ENCODE measurements at places on chromosomes 6 and 20. TPM values are rescaled to one million over a fixed set of nuclear protein-coding genes. Genes with fewer than 3 reads are reported as not detected.
A peak's percentile ranks its signal among the peaks of the same experiment; 100 is the strongest.

- H3K27me3 ChIP-seq, result peaks cover 19% of the 10 kb centered on the region
- H3K4me3 ChIP-seq, result no peak within 1 kb of the TSS
- H3K4me1 ChIP-seq, result peaks cover 16% of the 10 kb centered on the region
- DNase-seq, result peak; percentile 14
These were observed at the start of gene EBF4 for GRCh38 chr20:2692036-2692885. Gene EBF4 (plus strand): TSS chr20:2692780. CDS start chr20:2693646, 866 bp downstream.

GRCh38 chr6:26556263-26557070 lies 18.3 kb downstream of the HMGN4 start:
- H3K27ac ChIP-seq, result no peak overlapping the region
- H3K4me1 ChIP-seq, result peaks cover 18% of the 10 kb centered on the region
- peak; percentile 41 for DNase-seq
- no peaks in the 10 kb centered on the region for H3K36me3 ChIP-seq
- H3K4me3 ChIP-seq, result no peak overlapping the region

DNA sequence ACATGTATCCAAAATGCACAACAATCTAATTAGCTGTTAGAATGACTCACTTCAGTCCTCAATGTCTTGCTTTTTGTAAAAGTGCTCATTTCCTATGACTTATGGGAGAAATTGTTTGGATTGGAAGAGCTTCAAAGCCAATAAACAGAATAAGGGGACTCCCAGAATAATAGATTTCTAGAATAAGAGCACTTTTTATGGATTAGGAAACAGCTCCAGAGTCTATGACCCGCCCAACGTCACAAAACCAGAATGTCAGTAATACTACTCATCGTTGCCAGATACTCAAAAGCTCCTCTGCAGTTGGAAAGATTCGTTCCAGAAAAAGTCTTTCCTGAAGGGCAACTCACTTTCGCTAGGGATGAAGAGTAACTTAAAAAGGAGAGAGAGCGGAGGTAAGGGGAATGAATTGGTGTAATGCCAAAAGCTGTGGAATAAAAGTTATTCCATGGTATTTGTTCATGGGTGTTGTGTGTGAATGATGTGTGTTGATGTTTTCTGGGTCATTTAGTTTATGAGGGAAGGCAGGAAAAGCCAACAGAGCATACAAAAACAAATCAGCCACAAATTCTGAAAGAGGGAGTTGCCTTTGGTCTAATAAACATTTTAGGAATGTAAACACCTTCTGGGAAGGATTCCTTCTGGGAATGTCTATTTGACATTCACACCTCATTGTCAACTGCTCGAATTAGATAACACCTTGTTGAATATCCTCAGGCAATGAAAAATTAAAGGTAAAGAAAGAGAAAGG lies 64.6 kb downstream of the SYNE1 start:
- no peak overlapping the region for H3K27ac ChIP-seq
- H3K36me3 ChIP-seq, result no peaks in the 10 kb centered on the region
- H3K4me3 ChIP-seq, result no peak overlapping the region
- DNase-seq, result no peak

GRCh38 chr20:35604449-35604747 lies 11.2 kb upstream of the SPAG4 start:
- no peak for DNase-seq
- H3K4me1 ChIP-seq, result peaks cover 17% of the 10 kb centered on the region
- no peak overlapping the region for H3K4me3 ChIP-seq
- no peaks in the 10 kb centered on the region for H3K27me3 ChIP-seq
- no peak overlapping the region for H3K27ac ChIP-seq
- H3K36me3 ChIP-seq, result no peaks in the 10 kb centered on the region

DNA sequence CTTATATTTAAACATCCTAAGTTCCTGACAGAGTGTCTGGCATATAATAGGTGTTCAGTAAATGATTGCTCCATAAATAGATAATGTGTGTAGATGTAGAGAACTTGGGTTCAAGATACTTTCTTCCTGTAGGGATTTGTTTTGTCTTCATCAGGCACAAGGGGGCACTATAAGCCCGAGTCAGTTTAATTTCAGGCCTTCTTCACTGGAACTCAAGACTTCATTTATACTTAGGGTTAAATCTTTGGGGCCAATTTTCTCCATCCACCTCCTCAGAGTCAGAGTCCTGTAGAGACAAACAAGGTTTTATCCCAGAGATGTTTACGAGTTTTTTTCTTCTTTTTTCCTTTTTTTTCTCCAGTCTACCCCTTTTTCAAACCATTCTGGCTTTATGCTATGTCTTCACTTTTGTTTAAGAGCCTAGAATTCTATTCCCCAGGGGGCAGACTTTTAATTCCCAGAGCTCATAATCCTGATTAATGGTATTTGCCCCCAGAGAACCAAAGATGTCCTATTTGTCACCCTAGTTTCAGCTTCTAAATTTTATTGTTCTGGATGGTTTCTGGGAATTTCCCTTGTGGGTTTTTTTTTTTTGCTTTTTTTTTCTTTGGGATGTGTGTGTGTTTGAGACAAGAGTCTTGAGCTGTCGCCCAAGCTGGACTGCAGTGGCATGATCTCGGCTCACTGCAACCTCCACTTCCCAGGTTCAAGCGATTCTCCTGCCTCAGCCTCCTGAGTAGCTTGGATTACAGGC lies 88.4 kb downstream of the HFE start:
- H3K4me1 ChIP-seq, result peaks cover 37% of the 10 kb centered on the region
- no peaks in the 10 kb centered on the region for H3K36me3 ChIP-seq
- DNase-seq, result peak; percentile 73
- no peak overlapping the region for H3K27ac ChIP-seq

DNA sequence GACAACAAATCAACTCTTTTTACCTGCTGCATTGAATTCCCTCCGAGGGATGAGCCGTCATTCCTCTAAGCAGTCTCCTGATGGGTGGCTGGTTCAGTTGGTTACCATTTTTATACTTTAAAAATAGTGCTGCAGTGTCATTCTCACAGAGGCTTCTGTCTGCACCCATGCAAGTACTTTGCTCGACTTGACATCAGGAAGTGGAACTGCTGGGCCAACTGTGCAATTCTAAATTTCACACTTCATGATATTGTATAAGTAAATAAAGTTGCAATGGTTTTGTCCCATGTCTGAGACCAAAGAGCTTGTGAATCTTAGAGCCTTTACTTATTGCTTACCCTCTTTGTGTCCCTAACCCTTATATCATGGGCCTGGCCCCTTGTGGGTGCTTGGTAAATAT lies 2.5 kb downstream of the BTN3A1 start:
- peak overlapping the region; percentile 29 for H3K27ac ChIP-seq
- H3K36me3 ChIP-seq, result peaks cover 41% of the 10 kb centered on the region
- DNase-seq, result no peak

- H3K36me3 ChIP-seq, result no peaks in the 10 kb centered on the region
- H3K4me1 ChIP-seq, result no peaks in the 10 kb centered on the region
- no peak overlapping the region for H3K4me3 ChIP-seq
These were observed 128.8 kb downstream of the PHF3 start for GRCh38 chr6:63764318-63764916.

GRCh38 chr20:12211361-12211760 lies 293.7 kb downstream of the BTBD3 start:
- no peaks in the 10 kb centered on the region for H3K27me3 ChIP-seq
- H3K27ac ChIP-seq, result no peak overlapping the region
- no peak for DNase-seq
- H3K4me3 ChIP-seq, result no peak overlapping the region

DNA sequence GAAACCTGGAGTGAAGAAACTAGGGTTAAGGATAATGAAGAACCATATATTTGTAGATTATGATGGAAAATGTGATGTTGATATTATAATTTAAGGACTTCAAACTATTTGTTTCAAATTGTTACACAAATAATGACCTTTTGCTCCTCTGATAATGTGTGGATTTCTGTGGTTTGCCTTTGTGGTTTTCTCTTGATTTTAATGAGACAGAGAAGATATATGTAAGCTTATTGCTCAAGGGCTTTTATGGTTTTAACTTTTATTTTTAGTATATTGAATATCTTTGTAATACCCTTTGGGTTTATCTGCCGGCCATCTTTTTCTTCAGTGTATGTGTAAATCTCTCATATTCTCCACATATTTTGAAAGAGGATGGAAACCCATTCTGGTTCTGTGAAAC lies 362.3 kb downstream of the RIMS1 start:
- no peaks in the 10 kb centered on the region for H3K27me3 ChIP-seq
- no peaks in the 10 kb centered on the region for H3K4me1 ChIP-seq
- no peak overlapping the region for H3K4me3 ChIP-seq
- no peak overlapping the region for H3K27ac ChIP-seq
- no peaks in the 10 kb centered on the region for H3K36me3 ChIP-seq

DNA sequence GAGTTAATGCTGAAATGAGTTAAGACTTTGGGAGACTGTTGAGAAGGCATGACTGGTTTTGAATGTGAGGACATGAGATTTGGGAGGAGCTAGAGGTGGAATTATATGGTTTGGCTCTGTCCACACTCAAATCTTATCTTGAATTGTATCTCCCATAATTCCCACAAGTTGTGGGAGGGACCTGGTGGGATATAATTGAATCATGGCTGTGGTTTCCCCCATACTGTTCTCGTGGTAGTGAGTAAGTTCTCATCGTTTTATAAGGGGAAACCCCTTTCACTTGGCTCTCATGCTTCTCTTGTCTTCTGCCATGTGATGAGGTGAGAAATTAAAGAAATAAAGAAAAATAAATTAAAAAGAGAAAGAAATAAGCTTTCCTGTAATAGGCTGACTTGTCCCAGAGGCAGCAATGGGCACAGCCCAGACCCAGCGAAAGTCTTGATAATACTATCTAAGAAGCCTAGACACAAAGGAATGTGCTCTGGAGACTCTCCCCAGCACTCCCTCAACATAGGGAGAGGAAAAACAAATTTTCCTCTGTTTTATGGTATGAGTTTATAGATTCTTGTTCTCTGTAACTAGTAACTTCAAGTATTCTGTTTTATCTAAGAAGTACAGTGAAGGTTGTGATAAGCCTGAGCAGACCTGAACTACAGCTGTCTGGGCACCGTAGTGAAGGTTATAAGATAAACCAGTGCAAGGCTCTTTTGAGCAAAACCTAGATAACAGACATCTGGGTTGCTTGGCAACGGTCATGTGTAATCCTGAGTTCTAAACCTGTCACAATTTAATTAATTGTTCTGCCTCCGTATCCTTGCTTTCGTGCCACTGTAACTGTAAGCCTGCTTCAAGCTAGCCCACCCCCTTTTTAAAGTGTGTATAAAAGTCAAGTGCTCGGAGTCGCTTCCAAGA lies 88.9 kb upstream of the ECI2 start:
- no peaks in the 10 kb centered on the region for H3K4me1 ChIP-seq
- no peaks in the 10 kb centered on the region for H3K27me3 ChIP-seq
- H3K36me3 ChIP-seq, result no peaks in the 10 kb centered on the region
- H3K27ac ChIP-seq, result no peak overlapping the region
- H3K4me3 ChIP-seq, result no peak overlapping the region
- no peak for DNase-seq

DNA sequence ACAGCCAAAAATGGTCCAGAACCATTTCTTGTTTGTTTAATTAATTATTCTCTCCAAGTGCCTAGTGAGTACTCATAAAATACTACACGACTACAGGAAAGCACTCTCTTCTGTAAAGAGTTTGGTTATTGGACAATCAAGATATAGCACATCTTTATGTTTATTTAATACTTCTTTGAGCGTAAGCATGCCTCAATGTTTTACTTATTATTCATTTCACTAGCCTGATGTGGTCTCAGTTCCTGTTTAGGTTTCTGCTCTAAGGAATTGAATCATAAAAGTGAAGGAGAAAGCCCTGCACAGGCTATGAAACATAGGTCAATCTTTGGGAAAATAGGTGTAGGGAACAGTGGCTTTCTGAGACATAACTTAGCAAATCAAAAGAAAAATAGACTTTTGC lies 45.9 kb upstream of the AIG1 start:
- no peak overlapping the region for H3K4me3 ChIP-seq
- no peak for DNase-seq
- H3K27me3 ChIP-seq, result no peaks in the 10 kb centered on the region

DNA sequence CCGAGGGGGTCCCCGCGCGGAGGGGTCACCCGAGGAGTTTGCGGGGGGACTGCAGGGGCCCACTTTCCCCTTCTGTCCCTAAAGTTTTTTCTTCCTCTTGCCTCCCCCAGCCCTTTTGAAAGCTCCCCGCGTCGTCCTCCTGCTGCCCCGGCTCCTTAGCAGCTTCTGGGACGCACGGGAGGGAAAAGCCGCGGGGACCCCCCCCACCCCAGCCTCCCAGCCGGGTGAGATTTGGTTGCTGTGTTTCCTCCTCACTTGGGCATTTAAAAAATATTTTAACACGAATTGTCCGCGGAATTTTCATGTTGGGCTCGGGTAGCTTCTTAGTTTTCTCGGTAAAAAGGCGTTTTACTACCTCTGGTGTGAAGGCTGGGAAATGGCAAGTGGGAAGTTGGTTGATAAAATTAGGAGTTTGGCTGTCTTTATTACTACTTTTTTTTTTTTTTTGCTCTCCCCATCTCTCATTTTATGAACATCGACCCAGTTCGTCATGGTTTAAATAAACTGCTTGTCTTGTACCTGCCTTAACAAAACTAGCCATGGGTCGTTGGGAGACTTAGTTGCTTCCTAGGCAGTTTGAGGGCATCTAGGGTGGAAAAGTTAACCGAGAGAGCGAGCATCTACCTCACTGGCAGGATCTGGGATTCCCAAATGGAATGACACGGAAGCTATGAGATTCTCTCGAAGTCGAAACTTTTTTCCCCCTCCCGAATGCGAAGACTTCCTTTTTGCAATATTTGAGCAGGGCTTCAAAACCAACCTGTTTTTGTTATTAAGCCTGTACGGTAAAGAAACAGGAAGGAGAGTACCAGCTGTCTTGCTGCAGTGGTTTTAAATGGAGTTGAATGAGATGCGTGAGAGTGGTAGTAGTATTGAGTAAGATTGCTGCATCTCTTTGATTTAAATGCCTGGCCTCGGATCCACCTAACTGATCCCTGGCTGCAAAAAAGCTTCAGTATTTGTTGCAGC lies 868 bp downstream of the NCOA3 start:
- H3K27me3 ChIP-seq, result no peaks in the 10 kb centered on the region
- DNase-seq, result peak; percentile 56

GRCh38 chr6:170402318-170403040 lies 95.9 kb downstream of the FAM120B start:
- H3K4me1 ChIP-seq, result no peaks in the 10 kb centered on the region
- no peak overlapping the region for H3K4me3 ChIP-seq
- H3K27me3 ChIP-seq, result no peaks in the 10 kb centered on the region
- H3K27ac ChIP-seq, result no peak overlapping the region
- no peak for DNase-seq

DNA sequence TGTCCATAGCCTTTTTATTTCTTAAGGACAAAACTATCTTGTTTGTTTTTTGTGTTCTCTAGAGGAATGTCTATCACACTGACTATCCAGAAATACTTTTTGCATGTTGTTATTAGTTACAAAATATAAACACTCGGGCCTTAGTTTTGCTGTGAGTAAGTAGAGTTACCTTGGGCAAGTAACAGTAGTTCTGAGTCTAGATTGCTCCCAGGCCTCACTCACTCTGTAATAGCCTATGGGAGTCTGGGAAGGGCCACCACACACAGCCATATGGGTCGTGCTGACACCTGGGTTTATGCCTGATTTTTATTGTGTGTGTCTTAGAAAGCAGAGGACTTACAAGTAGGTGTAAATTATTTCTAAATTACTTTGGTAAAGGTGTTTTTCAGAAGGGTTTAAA lies 185.8 kb downstream of the TMEM242 start:
- no peak overlapping the region for H3K27ac ChIP-seq
- H3K36me3 ChIP-seq, result peaks cover 26% of the 10 kb centered on the region
- no peak overlapping the region for H3K4me3 ChIP-seq
- H3K27me3 ChIP-seq, result no peaks in the 10 kb centered on the region
- DNase-seq, result no peak

The SRSF12 gene
- total RNA-seq, result not detected

The CNBD2 gene
- 7.8 TPM for total RNA-seq

The AARS2 gene
- 25.6 TPM for total RNA-seq

The RFX6 gene
- total RNA-seq, result not detected

The GNAS-AS1 gene
- total RNA-seq, result 0.94 TPM

The GGTLC1 gene
- total RNA-seq, result not detected

The MOCS1 gene
- total RNA-seq, result 0.47 TPM

Data from CD4-positive, alpha-beta memory T cell (primary cell).